ENCODE measurements at places on chromosomes 13 and 19.
A peak's percentile ranks its signal among the peaks of the same experiment; 100 is the strongest.

- no peak for DNase-seq
Measured at GRCh38 chr13:99382428-99383133, 75.4 kb upstream of the GPR183 start.

- DNase-seq: no peak
Measured at GRCh38 chr13:32911506-32911905, 104.7 kb upstream of the KL start.

GRCh38 chr19:39943586-39943985 lies 9.2 kb upstream of the FCGBP start:
- DNase-seq: no peak

DNA sequence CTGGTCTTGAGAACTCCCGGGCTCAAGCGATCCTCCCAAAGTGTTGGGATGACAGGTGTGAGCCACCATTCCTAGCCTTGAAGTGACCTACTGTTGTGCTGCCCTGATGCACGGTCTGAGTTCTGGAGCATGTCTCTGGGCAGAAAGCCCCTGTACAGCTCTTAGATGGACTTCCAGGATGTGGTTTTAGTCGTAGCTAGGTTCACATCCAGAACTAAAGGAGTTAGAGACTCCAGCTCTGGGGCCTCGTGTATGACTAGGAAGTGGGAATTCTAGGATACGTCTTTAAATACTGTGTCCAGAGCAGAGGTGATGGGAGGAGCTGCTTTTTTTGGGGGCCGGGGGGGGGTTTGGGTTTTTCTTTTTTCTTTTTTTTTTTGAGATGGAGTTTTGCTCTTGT lies 12.2 kb downstream of the UPF1 start:
- DNase-seq: no peak

DNA sequence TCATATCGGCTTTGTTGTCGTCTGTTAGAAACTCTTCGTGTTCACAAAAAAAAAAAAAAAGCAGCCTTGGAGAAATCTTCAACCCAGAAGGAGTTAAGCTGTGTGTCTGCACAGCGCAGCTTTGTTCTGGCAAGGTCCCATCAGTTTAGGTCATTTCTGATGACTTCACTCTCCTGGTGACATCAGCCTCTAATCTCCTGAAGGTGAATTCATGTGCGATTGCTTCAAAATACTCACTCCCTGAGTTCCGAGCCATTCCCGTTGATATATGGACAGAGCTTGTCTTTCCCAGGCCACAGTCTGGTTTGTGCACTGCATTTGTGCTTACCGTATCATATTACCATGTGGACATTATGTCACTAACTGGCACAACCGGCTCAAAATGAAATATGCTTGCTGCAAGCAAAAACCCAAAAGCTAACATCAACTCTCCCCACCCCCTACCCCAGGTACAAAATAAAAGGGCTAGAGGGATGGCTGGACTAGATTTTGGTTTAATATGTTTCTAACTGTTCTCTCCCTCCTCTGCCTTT lies 342.4 kb downstream of the KCNRG start:
- no peak for DNase-seq

GRCh38 chr19:8022275-8022674 lies 16.8 kb upstream of the ELAVL1 start:
- no peak for DNase-seq

GRCh38 chr13:48790199-48790598 lies 136.5 kb downstream of the CYSLTR2 start:
- no peak for DNase-seq

GRCh38 chr19:3324405-3324856 lies 42.0 kb upstream of the NFIC start:
- DNase-seq: no peak

- DNase-seq: no peak
Measured at GRCh38 chr13:44389060-44389666, 15.5 kb downstream of the SERP2 start.

- no peak for DNase-seq
Measured at GRCh38 chr19:7522923-7523667, 671 bp downstream of the MCOLN1 start.

GRCh38 chr19:19651076-19651475 lies 7.6 kb upstream of the GMIP start:
- no peak for DNase-seq

GRCh38 chr13:21175656-21176214 lies 617 bp downstream of the SKA3 start:
- DNase-seq: no peak

DNA sequence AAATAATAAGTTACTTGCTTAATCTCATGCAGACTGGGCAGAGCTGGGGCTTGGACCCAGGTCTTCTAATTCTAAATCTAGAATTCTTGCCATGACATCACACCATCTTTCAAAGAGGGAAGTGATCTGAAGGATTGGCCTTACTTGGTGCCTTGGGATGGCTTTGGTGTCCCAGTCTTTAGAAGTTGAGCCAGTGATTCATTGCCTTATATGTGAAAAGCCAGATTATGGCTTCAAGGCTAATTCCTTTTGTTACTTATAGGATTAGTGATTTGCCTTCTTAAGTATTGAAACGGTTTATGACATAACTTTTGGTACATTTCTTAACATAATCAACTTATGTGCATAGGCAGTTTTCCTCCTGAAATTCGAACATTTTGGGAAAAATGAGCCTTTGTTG lies 14.9 kb downstream of the COG3 start:
- no peak for DNase-seq

DNA sequence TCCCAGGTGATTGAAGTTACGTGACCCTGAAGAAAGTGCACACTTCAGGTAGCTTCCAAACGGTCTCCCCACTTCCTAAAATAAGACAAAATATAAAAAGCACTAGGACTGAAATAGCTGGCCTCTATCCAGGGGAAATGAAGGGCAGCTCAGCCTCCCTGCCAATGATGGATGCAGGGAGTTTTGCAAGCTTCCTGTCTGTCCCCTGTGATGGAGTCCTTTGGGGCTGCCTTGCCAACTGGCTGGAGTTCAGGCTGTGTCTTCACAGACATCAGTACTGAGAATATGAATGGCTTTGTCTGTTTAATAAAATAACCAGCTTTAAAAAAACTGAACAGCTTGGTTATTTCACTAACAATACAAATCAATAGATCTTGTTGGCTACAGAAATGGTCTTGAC lies 101.4 kb upstream of the GPR12 start:
- peak; percentile 48 for DNase-seq

DNA sequence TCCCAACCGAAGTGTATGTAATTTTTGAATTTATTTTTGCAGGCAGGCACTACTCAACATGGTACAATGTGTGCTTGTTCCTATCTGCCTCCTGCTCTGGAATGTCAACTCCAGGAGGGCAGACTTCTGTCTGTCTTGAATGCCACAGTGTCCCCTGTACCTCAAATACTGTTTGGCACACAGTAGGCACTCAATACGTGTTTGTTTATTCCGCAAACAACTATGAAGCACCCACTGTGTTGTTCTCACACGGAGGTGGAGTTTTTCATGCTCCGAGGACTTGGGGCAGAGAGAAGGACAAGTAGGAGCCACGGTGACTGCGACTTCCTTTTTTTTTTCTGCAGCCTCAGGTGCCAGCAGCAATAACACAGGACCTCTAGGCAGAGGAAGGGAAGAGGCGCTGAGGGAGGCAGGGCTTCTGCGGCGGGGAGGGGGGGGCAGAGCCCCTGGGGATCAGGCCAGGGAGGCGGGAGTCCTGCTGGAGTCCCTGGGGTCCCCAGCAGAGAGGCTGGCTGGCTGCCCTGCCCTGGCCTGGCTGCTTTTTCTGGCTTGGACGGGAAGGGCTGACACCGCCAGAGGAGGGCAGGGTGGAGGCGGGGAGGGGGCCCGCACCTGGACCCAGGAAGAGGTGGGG lies 29.3 kb upstream of the TNFAIP8L1 start:
- DNase-seq: no peak

DNA sequence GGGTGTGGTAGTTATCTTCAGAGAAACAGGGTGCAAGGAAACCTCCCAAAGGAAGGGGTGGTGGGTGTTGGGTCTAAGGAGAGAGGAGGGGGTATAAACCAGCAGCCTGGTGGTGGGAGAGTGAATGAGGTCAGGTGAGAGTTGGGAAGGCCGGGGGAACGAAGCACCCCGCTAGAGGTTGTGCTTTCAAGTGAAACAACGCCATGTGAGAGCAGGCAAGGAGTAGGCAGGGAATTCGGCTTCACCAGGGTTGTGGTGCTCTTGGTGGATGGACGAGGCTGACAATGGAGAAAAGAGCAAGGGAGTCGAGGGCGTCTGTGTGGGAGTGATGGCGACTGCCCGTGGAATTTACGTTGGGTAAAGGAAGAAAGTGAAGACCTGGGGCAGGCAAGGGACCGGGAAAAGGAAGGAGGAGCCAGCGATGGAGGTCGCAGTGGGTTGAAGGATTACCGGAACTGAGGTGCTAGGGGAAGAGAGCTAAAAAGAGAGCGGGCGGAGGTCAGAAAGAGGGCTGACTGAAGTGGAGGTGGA lies 2.1 kb upstream of the MLNR start:
- DNase-seq: no peak

GRCh38 chr13:46342538-46342937 lies 44.5 kb downstream of the RUBCNL start:
- no peak for DNase-seq

GRCh38 chr13:111620166-111620565 lies 299.7 kb downstream of the TEX29 start:
- DNase-seq: no peak

DNA sequence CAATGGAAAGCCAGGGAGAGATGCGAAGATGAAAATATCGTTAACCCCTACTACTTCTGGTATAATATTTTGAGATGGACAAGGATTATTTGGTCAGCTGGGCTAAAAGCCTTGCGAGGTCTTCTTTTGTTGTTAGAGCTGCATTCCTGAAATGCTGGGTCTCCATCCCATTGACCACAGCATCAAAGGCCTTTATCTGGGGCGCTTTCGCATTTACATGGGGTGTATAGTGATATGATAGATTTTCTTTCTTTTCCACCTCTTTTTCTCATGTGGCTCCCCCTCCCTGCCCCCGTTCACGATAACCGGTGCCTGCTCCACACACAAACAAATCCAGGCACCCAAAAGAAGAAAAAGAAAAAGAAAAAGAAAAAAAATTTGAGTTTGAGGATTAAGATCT lies 77.5 kb downstream of the ZNF536 start:
- no peak for DNase-seq

- no peak for DNase-seq
Measured at GRCh38 chr19:51462681-51463080, 4.4 kb upstream of the SIGLEC8 start.

- DNase-seq: no peak
Measured at GRCh38 chr19:39843919-39844793, 2.0 kb downstream of the FBL start.
